ENCODE measurements at places on chromosomes 2 and 18.

GRCh38 chr18:25349926-25350487, 2.0 kb downstream of the ZNF521 start:
- no peak for DNase-seq

DNA sequence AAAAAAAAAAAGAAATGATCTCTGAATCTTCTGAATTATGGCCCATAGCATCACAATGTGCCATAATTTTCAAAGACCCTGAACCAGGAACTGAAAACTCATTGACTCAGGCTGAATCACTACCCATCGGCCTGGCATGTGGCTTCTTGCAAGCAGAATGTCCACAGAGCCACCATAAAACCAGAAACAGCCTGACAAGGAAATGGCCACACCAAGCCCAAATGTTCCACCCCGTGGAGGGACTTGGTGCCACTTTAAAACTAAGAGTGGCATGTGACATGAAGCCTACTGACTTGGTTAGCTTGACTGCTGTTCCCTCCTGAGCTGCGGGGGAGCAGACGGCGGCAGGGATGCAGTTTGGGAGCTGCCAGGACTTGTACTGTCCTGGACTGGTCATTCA, 71.2 kb upstream of the RBM44 start:
- DNase-seq, result no peak

DNA sequence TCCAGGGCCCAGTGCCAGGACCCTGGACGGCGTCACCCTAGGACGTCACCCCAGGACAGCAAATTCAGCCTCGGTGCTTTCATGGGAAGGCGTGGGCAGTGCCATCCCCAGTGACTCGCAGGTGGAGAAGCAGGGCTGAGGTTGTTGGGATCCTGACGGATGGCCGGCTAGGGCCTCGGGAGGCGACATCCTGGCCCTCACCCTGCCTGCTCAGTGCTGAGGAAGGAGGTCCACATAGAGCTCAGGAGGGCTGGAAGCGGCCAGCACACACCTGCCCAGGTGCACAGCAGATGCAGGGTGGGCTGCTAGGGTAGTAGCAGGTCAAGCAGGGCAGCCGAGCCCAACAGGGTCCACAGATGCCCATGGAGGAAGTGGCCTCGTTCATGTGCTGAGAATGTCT, 482.0 kb upstream of the SALL3 start:
- no peak for DNase-seq

- DNase-seq, result no peak
Observed at GRCh38 chr2:172105471-172106107, 2.9 kb upstream of the DLX2 start.

DNA sequence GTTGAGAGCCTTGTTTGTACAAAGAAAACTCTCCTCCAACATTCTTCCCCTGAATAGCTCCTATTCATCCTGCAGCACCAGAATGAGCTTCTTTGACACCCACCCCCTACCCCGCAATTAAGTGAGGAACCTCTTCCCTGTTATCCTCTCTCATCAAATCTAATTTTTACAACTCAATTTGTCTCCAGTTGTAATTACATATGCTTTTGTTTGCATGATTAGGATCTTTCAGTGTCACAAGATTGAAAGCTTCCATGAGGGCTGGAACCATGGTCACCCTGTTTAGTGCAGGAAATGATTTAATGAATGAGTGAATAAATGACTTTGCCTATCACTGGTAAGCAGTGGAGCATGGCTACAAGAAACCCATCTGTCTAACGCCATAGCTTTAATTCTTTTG, 334.6 kb upstream of the KLHL29 start:
- no peak for DNase-seq

DNA sequence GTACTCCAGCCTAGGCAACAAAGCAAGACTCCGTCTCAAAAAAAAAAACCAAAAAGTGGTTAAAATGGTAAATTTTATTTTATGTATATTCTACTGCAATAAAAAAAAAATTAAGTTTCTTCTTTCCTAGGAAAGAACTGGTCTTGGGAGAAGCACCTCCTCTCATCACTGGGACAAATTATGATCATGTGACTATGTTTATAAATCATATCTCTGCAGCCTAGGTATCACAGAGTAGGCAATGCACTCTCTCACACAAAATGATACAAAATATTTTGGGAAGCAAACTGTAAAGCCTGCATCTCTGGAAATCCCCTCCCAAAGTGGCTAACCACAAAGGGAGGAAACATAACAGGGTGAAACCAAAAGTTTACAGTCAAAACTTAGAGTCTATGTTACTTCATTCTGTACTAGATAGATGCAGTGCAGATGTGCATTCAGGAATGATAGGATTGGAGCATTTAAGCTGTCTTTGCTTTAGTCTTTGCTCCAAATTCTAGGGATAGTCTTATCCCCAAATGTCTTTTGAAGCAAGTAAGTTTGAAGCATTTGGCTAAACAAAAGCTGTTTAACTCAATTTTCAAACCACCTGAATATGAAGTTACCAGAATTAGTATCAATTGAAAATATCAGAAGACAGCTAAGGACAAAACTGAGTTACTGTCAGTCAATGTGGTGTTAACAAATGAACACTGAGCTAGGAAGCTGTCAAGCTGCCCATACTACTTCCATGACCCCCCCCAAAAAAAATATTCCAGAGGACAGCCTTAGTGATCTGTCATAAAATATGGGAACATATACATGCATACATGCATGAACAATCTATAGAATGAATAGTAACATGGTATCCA, 21.1 kb upstream of the MALT1 start:
- DNase-seq, result no peak

DNA sequence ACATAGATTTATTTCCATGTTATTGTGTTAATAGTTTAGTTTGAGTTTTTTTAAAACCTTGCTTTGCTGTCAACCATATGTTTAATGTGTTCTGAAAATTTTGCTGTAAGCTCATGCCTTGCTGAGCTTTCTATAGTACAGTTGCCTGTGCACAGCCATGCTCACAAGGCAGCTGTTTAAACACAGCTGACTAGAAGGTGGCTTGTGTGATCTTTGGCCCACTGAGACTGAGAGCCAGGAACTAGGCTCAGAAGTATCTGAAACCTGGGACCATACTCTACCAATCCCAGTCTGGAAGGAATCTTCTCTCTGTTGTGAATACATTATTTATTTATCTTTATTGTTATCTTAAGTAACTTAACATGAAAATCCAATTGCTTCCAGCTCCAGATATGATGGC, 350.5 kb downstream of the KIAA1328 start:
- DNase-seq, result no peak

- no peak for DNase-seq
Observed at GRCh38 chr2:8406271-8406670, 275.6 kb upstream of the ID2 start.

- no peak for DNase-seq
Observed at GRCh38 chr2:219720956-219721355, 93.5 kb downstream of the SLC4A3 start.

DNA sequence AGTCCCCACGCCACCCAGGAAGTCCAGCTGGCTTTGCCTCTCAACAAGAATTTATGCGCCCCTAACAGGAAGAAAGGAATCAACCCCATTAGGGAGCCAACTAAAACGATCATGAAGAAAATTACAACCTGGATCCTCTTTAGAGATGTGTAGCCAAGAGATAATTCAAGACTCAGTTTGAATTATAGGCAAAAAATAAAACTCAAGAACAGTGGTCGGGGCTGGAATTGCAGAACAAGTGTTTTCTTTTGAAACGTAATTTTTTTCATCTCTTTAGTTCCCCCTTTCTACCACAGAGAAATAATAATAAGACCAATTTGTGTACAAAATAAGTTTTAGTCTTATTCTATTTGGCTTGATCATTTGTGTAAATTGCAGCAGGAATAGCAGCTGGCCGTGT, 22.4 kb downstream of the PDCD1 start:
- no peak for DNase-seq

GRCh38 chr2:132761437-132761836, 91.4 kb upstream of the LYPD1 start:
- no peak for DNase-seq

DNA sequence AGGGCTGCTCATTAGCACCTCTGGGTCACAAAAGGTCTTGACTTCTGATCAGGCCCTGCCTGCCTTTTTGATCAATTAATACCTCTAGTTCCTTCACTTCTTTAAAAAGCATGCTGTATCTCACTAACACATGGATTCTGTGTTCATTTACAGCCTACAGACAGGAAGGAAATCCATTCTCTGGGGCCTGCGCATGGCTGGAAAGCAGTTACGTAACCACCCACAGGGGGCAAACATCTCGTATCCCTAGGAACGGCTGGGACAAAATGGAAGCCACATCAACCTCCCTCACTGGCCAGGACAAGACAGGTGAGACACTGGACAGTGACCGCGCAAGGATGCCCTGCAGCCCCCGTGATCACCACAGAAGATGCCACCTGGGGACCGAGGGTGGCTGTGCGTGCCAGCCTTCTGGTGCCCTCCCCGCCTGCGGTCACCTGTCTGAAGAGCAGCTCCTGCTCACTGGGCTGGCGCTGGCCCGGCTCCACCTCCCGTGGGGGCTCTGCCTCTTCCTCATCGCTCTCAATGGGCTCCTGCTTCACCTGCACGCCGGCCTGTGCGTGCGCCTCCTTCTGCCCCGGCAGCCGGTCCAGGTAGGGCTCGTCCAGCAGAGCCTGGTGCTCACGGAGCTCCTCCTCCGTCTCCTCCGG, 266.9 kb downstream of the TWIST2 start:
- no peak for DNase-seq

DNA sequence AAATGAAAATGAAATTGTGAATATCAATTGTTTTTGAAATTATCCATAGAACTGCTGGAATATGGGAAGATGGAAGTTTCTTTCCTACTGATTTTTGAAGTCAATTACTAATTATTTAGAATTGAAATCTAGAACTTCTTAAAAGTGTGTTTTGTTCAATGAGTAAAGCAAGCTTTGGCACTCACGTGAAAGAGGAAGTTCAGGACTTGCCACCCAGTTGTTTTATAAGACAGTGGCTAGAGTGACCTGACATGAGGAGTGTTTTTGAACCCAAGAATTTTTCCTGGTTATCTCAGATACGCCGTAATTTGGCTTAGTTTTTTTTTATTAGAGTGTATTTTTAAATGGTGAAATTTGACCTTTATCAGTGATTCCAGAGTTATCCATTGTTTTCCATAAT, 3.5 kb downstream of the MXD1 start:
- DNase-seq, result no peak

DNA sequence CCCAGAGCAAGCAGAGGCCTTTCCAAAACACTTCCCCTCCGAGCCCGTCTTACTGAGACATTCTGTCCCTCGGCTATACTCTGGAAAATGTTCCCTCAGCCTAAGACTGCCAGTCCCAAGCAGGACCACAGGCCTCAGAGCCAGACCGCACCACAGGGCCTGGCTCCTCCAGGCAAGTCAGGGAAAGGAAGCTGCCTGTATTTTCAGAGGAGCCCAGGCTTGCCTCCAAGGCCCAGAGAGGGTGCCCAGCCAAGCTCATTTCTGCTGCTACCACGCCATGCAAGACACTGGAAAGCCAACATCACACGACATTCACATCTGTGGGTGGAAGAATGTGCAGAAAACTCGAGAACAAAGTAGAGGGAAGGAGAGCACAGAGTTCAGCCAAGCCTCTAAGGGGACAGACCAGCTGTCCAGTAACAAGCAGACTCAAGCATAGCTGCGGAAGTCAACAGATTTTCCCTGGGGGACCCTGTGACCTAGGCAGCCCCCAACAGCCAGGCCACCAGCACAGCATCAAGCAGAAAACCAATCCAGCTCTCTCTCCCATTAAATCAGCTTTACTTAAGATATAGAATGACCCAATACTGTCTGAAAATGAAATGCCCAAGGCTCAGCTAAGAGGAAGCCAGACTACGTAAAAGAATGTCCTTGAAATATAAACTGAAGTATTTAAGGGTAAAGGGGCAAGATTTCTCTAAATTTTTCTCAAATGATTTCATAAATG, 123.9 kb downstream of the ZFP36L2 start:
- no peak for DNase-seq

GRCh38 chr2:143717053-143717452, 587.8 kb downstream of the ARHGAP15 start:
- DNase-seq, result no peak

DNA sequence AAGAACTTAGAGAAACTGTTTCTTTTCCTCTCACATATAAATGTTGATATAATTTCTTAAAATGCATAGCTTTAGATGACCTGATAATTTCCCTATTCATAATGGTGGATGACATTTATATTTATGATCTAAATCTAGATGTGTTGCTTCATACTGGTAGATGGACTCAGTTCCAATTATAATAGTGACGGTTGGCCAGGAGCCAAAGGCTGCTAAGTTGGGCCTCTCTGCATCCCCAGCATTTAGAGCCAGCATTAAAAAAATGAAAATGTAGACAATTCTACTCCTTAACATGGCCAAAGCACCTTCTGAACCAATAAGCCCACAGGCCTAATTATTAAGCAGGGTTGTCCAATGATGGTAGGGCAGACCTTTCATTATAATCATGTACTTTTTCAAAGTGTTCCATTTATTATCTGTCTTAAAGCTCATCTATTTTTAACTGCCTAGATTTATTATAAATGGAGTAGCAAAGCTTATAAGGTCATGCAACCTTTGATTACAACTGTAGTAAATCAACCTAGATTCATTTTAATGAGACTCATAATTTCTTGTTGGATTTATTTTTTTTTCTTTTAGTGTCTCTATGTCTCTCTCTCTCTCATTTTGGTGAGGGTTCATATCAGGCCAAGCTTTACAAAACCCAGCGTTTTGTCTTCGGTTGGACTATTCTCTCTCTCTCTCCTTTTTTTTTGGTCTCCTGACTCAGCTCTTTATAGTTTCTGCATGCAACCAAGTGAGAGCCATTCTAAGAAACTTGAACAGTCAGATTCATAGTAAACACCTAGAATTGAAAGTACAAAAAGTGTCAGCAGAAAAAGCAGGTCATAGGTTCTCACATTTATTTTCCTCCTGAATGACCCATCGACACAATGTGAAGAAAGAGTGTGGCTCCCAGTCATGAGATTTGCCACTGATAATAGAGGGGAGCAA, 2016.1 kb upstream of the PIK3C3 start:
- no peak for DNase-seq

GRCh38 chr2:59889305-59889704, 664.1 kb downstream of the BCL11A start:
- DNase-seq, result no peak

- no peak for DNase-seq
Observed at GRCh38 chr2:168336786-168337388, 89.5 kb upstream of the STK39 start.

- DNase-seq, result no peak
Observed at GRCh38 chr2:216985658-216986141, 125.8 kb upstream of the TNP1 start.

DNA sequence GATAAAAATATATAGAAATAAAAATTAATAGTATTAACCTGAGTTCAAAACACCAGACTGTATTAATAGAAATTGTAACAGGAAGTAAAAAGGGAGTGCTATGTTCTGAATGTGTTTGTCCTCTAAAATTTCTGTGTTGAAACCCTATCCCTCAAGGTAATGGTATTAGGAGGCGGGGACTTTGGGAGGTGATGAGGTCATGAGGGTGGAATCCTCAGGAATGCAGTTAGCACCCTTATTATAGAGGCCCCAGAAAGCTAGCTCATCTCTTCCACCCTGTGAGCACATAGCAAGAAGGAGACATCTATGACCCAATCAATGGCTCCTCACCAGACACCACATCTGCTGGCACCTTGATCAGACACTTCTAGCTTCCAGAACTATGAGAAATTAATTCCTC, 124.5 kb downstream of the CMPK2 start:
- DNase-seq, result no peak

Measured in GM04504 (cell line).